ENCODE measurements at places on chromosomes 13 and 19. TPM values are rescaled to one million over a fixed set of nuclear protein-coding genes. Genes with fewer than 3 reads are reported as not detected.

DNA sequence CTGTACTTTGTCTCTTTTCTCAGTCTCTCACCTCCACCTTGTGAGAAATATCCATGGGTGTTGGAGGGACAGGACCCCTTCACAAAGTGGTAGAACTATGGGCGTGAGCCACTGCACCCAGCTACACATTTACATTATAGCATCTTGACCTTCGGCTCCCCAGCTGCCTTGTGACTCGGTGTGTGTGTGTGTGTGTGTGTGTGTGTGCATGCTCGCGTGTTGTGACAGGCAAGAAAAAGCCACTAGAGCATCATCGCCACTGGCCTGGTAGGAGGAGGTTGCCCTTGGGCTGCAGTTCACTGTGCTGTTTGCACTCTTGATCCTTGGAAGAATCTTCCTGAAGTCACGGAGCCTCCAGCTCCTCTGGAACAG is 13.7 kb upstream of the ZNF888 start:
- DNase-seq, result no peak

- no peak for DNase-seq
These were observed 76.0 kb upstream of the LSM14A start for GRCh38 chr19:34096020-34096915.

DNA sequence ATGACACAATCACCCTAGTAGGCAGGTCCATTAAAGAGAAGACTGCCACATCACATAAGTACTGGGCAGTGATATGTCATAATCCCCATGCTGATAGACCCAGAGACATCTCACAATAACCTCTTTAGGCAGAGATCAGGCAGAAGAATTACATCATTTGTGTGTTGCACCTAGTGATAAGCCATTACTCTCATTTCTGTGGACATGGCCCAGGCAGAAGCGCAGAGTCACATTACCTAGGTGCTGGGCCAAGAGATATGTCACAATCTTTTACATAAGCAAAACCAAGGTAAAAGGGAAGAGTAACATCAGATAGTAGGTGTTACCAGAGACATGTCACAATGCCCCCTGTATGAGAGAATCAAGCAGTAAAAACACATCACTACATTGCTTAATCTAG is 71.9 kb downstream of the ZNF726 start:
- no peak for DNase-seq

DNA sequence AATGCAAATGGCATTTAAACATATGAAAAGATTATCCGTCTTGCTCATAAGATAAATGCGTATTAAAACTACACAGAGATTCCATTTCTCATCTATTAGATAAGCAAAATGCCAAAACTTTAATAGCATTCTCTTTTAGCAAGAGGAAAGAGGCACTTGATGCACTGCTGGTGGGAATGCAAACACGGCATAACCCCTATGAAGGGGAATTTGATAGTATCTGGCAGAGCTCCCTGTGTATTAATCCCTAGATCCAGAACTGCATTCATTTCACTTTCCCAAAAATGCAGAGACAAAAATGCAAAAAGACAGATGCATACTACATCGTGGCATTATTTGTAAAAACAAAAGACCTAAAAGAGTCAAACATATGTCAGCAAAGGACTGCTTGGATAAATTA is 193.6 kb upstream of the STARD13 start:
- no peak for DNase-seq

- no peak for DNase-seq
These were observed 1373.7 kb downstream of the PCDH9 start for GRCh38 chr13:65856431-65856830.

DNA sequence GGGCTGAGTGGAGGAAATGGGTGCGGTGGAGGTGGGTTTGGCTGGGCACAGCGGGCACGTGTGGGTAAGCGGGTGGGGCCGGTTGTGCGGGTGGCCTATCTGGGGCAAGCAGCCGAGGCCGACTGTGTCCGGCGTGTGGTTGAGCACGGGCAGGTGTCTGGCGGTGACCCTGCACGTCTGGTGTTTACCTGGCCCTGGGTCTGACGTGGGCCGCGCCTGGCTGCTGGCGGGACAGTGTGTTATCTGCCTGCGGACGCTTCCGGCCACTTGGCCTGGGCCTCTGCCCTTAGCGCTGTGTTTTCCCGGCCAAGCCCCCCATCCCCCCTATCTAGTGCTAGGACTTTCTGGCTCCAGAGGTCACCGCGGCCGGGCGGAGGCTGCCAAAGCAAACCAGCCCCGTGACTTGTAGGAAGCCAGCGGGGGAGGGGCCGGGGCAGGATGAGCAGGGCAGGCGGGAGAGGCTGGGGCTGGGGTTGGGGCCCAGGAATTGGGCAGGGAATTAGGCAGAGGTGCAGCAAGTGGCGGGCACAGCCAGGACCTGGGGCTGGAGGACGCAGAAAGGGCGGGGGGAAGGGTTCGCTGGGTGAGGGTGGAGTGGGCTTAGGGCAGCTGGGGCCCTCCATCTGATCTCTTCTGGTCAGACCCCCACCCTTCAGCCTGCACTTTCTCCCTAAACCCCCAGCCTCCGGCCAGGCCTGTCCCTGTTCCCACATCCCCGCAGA is 534 bp upstream of the HPN start:
- peak; percentile 71 for DNase-seq

- no peak for DNase-seq
These were observed 7.8 kb downstream of the ANKLE1 start for GRCh38 chr19:17289489-17289888.

DNA sequence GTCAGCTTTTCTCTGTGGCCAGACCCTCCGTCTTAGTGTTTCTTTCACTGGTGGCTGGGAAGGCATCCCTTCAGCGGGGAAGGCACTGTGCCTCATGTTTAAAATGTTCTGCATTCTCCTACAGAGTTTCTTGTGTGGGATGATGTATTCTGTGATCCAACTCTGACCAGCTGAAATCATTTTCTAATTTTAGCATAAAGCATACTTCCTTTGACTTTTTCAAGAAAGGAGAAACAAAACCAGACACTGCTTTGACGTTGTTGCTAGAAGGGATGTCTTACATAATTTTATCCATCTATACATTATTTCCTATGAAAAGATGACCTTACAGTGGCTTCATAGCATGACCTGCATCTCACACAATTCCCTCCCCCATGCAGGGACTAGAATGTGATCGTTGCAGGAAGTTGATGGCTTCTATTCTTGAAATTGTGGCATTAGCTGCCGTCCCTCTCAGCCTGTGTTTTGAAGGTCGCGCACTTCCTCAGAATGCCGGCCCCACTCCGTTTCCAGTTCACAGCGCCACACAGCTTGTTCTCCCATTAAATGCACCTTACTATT is 38.6 kb upstream of the TEX29 start:
- DNase-seq, result no peak

GRCh38 chr19:8259142-8259921 is 48.8 kb downstream of the CD320 start:
- no peak for DNase-seq

GRCh38 chr13:113741191-113741668 is 17.8 kb upstream of the TMEM255B start:
- no peak for DNase-seq

DNA sequence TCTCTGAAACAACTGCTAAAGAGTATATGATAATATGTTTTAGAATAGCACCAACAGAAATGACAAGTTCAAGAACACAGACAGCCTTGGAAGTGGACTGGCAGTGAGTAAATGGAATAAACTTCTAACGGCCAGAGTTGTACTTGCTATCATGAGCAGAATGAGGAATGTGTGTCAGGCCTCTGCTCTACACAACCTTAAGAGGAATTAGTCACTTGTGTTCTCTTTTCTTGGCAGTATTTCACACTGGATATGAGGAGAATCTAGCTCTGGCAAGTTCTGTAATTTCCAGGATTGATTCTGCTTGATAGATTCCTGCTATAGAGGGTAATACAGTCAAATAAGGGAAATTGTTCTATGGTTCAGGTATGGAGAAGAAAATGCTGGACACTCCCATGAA is 757.3 kb downstream of the EFNB2 start:
- no peak for DNase-seq

DNA sequence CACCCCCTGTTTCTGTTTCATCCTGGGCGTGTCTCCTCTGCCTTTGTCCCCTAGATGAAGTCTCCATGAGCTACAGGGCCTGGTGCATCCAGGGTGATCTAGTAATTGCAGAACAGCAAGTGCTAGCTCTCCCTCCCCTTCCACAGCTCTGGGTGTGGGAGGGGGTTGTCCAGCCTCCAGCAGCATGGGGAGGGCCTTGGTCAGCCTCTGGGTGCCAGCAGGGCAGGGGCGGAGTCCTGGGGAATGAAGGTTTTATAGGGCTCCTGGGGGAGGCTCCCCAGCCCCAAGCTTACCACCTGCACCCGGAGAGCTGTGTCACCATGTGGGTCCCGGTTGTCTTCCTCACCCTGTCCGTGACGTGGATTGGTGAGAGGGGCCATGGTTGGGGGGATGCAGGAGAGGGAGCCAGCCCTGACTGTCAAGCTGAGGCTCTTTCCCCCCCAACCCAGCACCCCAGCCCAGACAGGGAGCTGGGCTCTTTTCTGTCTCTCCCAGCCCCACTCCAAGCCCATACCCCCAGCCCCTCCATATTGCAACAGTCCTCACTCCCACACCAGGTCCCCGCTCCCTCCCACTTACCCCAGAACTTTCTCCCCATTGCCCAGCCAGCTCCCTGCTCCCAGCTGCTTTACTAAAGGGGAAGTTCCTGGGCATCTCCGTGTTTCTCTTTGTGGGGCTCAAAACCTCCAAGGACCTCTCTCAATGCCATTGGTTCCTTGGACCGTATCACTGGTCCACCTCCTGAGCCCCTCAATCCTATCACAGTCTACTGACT is at the start of gene KLK3:
KLK3 (plus strand) TSS at position 280 of the 775 bp plus-strand sequence; CDS start at position 321, 41 bp downstream.
- no peak for DNase-seq

- DNase-seq, result no peak
These were observed 103.9 kb downstream of the FAM216B start for GRCh38 chr13:42885325-42885724.

GRCh38 chr13:79482281-79482970 is 1.5 kb downstream of the NDFIP2 start:
- no peak for DNase-seq

GRCh38 chr13:96089749-96090239 is at the start of gene HS6ST3:
Gene HS6ST3, plus strand, starts transcription at chr13:96090107.
- no peak for DNase-seq

- DNase-seq, result peak; percentile 40
These were observed 2.0 kb downstream of the PTH2 start for GRCh38 chr19:49421039-49421877.

- peak; percentile 43 for DNase-seq
These were observed 61.4 kb downstream of the CCNE1 start for GRCh38 chr19:29873024-29873800.

DNA sequence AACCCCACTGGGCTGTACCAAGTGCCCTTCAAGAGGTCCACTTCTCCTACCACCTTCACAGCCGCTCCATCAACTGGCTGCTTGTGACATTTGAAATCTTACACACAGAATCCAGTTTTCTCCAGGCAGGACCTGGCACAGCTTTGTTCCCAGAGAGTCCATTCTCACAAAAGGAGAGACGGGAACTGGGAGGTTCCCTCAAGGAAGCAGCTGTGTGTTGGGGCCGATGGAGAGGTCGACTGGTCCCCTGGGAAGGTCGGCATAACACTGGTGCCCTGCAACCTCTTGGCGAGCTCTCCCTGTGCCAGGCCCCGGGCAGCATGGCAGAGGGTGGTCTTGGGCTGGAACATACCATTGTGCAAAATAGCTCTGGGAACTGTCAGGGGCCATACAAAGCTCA is 21.5 kb downstream of the ELL start:
- no peak for DNase-seq

DNA sequence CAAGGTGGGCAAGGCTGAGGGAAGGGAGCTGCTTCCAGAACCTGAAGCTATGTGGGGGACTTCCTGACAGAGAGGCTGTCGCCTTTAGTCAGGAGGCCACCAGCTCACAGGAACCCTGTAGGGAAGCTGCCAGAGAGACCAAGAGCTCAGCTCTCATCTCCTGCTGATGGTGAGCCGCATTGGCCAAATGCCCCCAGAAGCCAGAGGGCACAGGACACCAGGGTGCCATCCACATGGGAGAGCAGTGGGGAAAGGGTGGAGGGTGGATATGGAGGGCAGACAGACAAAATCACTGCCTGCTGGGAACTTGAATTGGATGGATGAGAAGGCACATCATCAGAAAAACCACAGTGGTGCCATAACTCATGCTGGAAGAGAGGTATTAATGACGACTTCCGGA is 36.0 kb downstream of the SERP2 start:
- no peak for DNase-seq

GRCh38 chr13:25109341-25109740 is 13.4 kb downstream of the PABPC3 start:
- DNase-seq, result no peak

DNA sequence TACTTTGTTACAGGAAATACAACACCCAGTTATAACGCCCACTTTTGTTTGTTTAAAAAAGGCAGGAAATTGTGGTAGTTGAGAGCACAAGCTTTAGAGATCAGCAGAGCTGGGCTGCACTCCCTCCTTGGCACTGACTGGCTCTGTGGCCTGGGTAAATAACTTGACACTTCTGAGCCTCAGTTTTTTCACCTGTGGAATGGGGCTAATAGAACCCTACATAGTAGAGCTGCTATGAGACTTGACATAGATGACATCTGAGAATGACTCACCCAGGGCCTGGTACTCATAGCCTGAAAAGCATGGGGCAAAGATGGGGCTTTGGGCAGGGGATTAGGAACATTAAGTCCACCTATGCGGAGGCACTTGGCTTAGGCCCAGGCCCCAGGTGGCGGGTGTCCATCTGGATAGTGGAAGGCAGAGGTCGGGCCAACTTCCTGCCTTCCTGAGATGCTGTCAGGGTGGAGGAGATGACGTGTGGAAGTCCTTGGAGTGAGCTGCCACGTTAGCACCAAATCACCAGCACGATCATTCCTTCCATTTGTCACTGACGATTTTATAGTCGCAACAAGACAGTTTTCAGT is 159.1 kb downstream of the KATNAL1 start:
- no peak for DNase-seq

GRCh38 chr13:99218969-99219368 is 18.3 kb downstream of the UBAC2 start:
- DNase-seq, result no peak

DNA sequence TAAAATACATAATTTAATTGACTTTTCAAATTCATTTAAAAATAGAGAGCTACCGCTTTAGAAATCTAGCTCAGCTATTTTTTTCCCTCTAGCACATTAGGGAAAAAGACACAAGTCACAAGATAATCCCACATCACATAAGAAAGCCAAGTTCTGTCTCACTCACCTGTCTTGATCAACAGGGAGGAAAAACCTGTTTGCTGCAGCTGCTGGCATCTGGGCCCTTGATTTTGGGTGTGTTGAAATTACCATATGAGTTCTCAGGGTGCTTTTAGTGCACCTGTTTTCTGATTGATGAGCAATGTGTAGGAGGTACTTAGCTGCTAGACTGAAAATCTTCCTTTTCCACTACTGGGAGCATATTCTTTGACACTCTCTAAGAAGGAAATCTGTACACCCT is 53.8 kb downstream of the ZDHHC20 start:
- no peak for DNase-seq

GRCh38 chr13:96112936-96113335 is 23.0 kb downstream of the HS6ST3 start:
- no peak for DNase-seq

- no peak for DNase-seq
These were observed 125.0 kb downstream of the TNFRSF19 start for GRCh38 chr13:23695196-23695595.

The PCDH9 gene
- total RNA-seq, result 5.7 TPM

The GAPDHS gene
- not detected for total RNA-seq

The PTGIR gene
- total RNA-seq, result 4.8 TPM

The CYP4F8 gene
- total RNA-seq, result not detected

The KIR2DL4 gene
- total RNA-seq, result not detected

The LRP3 gene
- total RNA-seq, result 32.7 TPM

The ZNF560 gene
- total RNA-seq, result 0.79 TPM

The ALG11 gene
- total RNA-seq, result 27.7 TPM

The PRSS57 gene
- not detected for total RNA-seq

The PSG2 gene
- not detected for total RNA-seq

The OR7D2 gene
- total RNA-seq, result not detected

All from omental fat pad (tissue), 4 donors.